ENCODE measurements at places on chromosomes 3 and 15.

DNA sequence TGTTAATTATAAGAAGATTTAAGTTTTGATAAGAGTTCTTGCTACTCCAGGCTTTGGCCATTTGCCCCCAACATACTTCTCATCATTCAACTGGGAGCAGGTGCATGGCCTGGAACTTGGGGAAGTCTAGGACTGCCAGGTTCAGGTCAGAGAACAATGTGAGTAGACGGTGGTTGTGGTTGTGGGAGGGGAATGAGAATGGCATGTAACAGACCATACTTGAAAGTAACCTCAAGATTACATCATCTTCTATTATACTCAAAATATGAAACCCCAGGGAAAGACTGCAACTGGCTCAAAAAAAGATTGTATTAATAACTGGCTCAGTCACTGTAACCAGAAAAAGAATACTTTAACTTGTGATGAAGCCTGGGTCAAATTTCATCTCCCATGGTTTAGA is 364.9 kb upstream of the DPPA4 start:
- no peak for DNase-seq

GRCh38 chr3:135771760-135772159 is 193.8 kb upstream of the PPP2R3A start:
- DNase-seq: no peak

- no peak for DNase-seq
These were observed 11.7 kb downstream of the GLYCTK start for GRCh38 chr3:52299247-52299878.

DNA sequence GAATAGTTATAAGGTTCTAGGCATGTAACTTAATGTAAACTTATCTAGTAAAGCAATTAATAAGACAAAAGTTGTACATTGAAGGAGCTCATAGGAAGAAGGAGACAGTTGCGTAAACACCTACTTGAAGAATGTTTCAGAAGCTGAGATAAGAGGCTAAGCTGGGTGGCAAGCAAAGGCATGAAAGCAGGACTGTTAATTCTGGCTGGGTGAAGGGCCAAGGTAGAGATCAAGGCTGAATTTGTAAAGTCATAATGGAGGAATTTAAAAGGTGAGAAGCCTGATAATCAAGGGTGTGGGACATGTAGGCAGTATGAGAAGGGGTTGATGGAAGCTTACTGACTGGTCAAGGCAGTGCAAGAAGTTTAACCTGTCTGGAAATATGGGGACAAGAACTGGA is 80.4 kb upstream of the TGFBR2 start:
- DNase-seq: no peak

GRCh38 chr3:162658003-162658402 is 1161.4 kb downstream of the OTOL1 start:
- DNase-seq: no peak

GRCh38 chr3:37029111-37029510 is 35.8 kb downstream of the MLH1 start:
- no peak for DNase-seq
